ENCODE measurements at places on chromosomes 13 and 19.

GRCh38 chr13:91813253-91813652 is 414.8 kb downstream of the GPC5 start:
- DNase-seq: no peak

DNA sequence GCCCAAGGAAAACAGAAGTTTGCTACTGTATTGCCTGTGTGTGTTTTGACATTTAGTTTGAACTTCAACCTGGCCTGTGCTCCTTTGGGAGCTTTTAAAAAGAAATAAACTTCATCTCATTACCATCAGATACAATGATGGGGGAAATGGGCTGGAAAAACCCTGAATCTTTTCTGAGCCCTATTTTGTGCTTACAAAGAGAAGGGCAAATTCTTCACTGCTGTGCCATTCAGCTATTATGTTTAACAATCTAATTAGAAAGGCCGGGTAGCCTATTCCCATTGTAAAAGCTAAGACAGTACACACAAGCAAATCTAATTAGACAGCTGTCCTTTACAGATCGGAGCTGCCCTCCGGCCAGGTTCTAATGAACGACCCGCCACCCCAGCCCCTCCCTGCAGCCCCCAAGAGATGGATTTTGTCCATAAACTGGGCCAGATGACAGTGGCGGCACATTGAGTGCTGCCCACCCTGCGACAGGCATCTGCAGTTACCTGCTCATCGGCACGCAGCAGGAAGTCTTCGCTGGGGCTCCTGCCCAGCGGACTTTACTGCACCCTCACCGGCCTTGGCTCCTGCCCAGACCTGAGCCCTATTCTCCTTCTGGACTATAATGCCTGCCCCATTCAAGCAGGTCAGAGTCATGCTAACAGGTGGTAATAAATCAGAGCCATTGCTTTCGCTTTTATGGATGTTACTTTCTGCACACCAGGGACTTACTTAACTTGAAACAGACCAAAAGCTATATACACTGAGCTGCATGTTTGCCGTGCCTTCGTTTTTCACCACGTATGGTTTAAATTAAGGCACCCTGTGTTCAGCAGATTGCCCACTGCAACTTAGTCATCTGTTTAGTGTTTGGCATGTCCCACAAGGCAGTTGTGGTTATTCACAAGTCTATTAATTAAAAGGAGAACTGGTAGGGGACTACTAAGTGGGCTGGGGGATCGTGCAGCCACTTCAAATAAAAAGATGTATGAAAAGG is 549.6 kb downstream of the FGF9 start:
- peak; percentile 62 for DNase-seq

DNA sequence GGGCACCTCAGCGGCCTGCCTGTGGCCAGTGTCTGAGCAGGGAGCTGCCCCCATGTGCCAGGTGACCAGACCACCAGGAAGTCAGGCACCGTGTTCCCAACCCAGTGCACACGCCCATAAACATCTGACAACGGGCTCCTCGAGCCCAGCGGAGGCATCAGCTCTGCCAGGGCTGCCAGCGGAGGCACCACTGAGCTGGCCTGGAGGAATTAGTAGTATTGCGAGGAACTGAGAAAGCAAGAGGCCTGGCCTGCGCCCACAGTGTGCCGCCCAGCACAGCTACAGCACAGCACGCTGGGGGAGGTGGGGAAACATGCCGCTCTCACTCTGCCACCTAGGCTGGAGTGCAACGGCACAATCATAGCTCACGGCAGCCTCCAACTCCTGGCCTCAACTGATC is 44.6 kb downstream of the ANKRD27 start:
- DNase-seq: no peak

- DNase-seq: no peak
These were observed 56.8 kb downstream of the TNFSF13B start for GRCh38 chr13:108326309-108326708.

DNA sequence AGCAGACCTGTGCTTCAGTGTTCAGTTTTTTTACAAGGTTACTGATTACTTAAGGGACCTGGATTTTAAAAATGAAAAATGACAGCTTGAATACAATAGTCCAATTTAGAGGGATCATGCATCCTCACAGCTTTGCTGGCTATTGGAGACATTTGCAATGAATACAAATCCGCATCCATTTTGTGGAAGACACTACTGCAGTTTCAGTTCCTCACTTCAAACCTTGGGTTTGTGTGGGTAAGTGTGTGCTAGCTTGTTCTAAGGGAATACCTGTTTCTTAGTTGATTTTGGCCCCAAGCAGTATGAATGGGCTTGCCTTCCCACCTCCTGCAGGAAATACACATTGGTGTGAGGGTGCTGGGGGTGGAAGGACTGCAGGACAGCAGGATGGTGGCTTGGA is 222.4 kb downstream of the OLFM4 start:
- no peak for DNase-seq

- DNase-seq: no peak
These were observed 23.8 kb upstream of the C13orf42 start for GRCh38 chr13:51134763-51135365.

Measured in fibroblast of skin of scalp (primary cell).